ENCODE measurements at places on chromosomes 12 and 14. TPM values are rescaled to one million over a fixed set of nuclear protein-coding genes. Genes with fewer than 3 reads are reported as not detected.

The LGR5 gene
- 0.33 TPM for total RNA-seq

The ACOT6 gene
- total RNA-seq, result not detected

DNA sequence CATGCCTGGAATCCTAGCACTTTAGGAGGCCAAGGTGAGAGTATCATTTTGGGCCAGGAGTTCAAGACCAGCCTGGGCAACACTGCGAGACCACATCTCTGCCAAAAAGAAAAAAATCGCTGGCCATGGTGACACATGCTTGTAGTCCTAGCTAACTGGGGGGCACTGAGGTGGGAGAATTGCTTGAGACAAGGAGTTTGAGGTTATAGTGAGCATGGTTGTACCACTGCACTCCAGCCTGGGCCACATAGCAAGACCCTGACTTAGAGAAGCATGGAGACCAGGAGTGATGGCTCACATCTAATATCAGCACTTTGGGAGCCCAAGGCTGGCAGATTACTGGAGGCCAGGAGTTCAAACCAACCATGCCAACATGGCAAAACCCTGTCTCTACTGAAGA is 9.2 kb downstream of the PTGES3 start:
- no peak for ATAC-seq

- no peak for ATAC-seq
These were observed 7.2 kb upstream of the SH2B3 start for GRCh38 chr12:111398530-111398929.

- no peak for ATAC-seq
These were observed 80.7 kb downstream of the GRIN2B start for GRCh38 chr12:13900718-13901117.

- ATAC-seq, result peak; percentile 25
These were observed 881 bp downstream of the PYGL start for GRCh38 chr14:50943261-50943942.

Data from motor neuron (in vitro differentiated cells).